ENCODE measurements at places on chromosomes 7 and 10. TPM values are rescaled to one million over a fixed set of nuclear protein-coding genes. Genes with fewer than 3 reads are reported as not detected.

Gene ZNF804B
- 0.06 TPM for polyA plus RNA-seq

GRCh38 chr10:1047937-1048336, 982 bp downstream of the IDI1 start:
- no peak for DNase-seq

Gene SERPINE1
- polyA plus RNA-seq = 3.6 TPM

GRCh38 chr7:37070471-37070870, 346.2 kb upstream of the AOAH start:
- DNase-seq = no peak

Gene GPNMB
- polyA plus RNA-seq = 2.9 TPM

Gene DNAH11
- 4.4 TPM for polyA plus RNA-seq

Gene PRKAG2
- polyA plus RNA-seq = 21.6 TPM

DNA sequence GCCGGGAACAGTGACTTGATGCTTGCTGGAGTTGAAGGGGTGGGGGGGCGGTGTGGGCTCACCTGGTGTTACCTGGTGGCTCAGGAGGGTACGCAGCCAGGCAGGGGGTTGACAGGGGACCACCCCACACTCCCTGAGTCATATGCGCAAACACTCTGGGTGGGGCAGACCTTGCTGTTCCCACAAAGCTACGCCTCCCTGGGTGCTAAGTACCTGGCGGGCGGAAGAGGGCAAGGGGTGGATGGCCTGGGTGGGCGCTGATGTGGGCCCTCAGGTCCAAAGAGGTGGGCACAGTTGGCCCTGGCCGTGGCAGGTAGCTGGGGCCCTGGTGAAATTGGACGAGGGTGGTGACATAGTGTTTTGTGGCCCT, 13.9 kb downstream of the STX1A start:
- DNase-seq = no peak

GRCh38 chr10:16440396-16441133, 3.8 kb downstream of the PTER start:
- DNase-seq = no peak

DNA sequence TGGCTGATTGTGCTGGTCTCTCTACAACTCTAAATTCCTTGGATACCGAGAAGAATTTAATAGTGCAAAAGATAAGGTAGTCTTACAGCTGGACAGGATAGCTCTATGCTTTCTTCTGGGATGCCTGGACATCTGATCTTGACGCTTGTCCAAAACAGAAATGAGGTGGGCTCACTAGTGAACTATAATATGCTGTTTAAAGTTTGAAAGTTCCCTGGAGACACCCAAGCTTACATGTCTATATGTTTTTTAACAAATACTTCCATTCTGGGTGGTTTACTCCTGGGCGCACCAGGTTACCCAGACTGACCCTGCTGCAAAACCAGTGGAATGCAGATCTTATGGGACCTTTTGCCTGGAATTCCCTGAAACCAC, 702.1 kb upstream of the COBL start:
- no peak for DNase-seq

- no peak for DNase-seq
Measured at GRCh38 chr7:70775570-70776156, 356.3 kb upstream of the GALNT17 start.

DNA sequence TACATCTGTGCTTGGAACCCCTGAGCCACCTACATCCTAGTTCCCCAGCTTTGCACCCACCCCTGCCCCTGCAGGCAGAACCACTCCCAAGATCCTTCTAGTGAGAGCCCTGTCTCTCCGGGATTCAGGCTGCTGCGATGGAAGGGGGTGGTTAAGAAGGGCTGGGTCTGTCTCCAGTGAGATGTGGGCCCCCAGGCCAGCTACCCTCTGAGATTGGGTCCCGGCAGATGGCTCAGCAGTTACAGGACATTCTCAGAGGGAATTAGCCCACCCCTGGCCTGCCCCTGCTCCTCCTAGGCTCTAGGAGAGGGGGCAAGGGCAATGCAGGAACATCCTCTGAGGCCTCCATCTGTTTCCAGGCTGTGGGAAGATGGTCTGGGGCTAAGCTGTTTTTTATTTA, 27.7 kb downstream of the SLC29A3 start:
- no peak for DNase-seq

GRCh38 chr7:90411510-90411909, 8.2 kb downstream of the CLDN12 start:
- DNase-seq = no peak

- no peak for DNase-seq
Measured at GRCh38 chr7:2438186-2438585, 34.8 kb downstream of the CHST12 start.

DNA sequence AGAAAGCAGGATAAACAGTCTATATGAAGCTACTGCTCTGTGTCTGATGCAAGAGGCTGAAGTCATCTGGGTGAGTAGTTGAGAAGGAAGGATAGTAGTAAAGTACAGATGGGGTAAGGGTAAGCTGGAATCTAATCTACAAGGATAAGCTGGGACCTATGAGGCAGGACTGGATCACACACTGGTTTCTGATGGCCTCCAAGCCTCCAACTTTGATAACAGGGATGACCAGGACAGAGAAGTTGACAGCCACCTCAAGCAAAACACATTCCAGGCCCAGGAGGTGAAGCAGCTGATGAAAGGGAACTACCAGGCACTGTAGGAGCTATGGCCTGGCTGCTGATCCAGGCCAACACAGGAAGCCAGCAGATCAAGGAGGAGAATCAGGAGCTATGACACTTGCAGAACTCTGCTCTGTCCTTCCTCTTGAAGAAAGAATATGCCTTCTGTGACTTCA, 278.1 kb upstream of the TMEM229A start:
- no peak for DNase-seq

- no peak for DNase-seq
Measured at GRCh38 chr7:130095812-130096211, 25.5 kb downstream of the KLHDC10 start.

DNA sequence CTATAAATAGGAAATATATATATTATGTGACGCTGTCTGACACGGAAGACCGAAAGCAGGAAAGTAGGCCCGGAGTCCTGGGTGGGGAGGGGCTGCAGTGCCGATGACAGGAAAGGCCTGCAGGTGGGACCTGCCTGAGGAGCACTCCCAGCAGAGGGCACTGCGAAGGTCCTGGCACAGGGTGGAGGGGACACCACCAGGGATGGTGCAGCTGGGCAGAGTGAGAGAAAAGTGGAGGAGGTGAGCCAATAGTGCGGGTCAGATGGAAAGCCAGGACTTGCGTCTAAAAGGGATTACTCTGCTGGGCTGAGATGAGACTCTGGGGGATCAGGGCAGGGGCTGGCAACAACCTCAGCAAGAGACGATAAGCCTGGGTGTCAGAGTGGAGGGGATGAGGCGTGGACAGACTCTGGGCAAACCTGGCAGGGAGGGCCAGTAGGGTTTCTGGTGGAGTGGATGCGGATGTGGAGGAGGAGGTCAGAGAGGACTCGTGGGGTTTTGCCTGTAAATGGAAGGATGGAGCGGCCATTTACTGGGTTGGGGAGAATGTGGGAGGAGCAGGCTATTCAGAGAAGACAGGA, 118.2 kb upstream of the ZNF746 start:
- no peak for DNase-seq

GRCh38 chr7:10646194-10646593, 327.5 kb upstream of the PHF14 start:
- DNase-seq = peak; percentile 75

- DNase-seq = no peak
Measured at GRCh38 chr10:78642269-78642816, 426.4 kb upstream of the ZMIZ1 start.

DNA sequence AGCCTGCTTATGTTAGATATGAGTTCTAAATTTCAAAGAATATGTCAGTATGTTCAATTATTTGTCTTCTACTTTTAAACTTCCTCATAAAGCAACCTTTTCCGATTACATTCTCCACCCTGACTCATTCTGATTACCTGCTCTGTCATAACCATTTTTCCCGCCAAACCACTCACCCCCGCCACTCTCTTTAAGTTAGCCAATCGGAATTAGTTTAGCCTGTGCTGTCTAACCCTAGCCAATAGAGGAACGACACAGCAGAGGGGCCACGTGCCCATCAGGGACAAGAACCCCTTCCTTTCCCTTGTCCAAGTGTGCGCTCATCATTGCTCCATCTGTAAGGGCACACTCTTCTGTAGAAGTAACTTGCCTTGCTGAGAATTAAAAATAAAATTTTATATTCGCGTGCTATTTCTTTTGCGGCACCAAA, 91.4 kb downstream of the CCDC71L start:
- no peak for DNase-seq

- DNase-seq = no peak
Measured at GRCh38 chr10:36608866-36609265, 516.5 kb upstream of the ANKRD30A start.

- DNase-seq = no peak
Measured at GRCh38 chr7:107836237-107837144, 33.5 kb upstream of the SLC26A3 start.

- peak; percentile 55 for DNase-seq
Measured at GRCh38 chr10:90911133-90912051, 9.5 kb downstream of the ANKRD1 start.

Gene OR6V1
- polyA plus RNA-seq = not detected

DNA sequence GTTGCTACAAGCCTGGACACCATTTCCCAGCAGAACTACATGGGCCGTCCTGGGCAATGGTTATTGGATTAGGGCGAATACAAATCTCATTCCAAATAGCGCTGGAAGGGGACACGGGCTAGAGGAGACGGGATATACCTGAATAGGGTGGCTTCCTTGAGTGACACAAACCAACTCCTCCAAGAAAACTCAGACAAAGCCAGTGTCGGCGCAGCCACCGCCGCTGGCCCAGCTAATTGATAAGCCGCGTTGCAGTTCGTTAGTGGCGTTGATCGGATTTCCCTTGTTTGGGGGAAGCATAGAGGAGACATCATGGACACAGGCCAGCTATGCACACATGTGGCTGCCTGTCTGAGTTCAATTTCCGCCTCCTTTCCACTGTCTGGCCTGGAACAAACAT, 55.7 kb downstream of the EBF3 start:
- no peak for DNase-seq

DNA sequence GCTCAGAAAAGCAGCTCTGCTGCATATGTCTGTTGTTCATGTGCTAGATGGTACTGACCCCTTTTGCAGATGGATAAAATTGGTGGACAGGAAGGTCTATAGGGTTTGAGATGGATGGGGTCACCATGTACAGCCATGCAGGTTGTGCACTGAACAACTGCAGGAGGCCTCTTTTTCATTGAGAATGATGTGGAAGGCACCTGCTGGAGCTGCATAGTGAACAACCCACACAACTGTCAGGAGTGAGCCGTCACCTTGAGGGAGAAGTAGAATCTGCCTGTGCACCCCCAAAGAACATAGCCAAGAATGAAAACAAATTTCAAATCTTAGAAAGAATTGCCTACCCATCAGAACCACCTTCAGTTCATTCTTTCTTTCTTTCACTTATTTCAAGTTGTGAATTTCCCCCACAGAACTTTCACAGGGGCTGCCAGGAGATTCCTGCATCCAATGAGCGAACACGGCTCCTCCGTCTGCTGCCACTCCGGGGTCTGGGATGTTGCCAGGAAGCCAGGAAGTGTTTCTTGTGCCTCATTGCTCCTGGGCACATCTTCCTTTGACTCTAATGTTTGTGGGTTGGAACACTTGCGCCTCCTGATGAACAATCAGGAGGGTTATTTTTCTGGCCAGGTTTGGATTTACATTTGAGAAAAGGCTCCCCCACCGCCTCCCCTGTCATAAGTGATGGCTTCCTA, 53.7 kb upstream of the DOCK1 start:
- no peak for DNase-seq

DNA sequence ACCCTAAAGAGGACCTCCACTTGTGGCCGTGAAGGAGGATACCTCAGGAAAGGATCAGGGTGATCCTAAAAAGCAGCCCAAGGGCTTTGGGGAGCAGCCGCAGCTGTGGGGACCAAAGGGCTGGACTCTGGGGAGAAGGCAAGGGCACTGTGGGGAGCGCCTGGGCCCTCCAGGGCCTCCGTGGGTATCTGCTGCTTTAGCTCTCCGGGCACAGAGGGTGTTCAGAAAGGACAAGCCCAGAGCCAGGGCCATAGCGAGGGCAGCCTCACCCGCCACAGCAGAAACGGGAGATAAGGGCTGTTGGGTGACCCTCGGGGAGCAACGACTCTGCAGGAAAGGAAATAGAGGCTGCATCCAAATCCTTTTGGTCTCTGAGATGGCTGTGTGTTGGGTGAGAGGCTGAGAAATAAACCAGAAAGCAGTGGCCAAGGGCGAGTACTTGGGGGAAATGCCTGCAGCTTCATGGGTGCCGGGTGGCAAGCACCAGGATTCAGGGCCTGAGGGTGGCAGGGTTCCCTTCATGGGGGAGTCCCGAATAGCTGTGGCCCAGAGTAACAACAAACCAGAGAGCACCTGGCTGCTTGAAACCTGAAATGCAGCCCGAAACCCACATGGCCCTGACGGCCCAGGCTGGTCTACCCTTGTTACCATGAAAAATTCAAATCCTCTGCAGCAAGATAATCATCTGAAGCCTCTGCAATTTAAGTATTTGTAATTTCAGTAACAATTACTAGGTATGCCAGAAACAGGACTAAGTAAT, 95.2 kb downstream of the VIPR2 start:
- no peak for DNase-seq

GRCh38 chr10:93072225-93072712, 1.4 kb upstream of the CYP26A1 start:
- no peak for DNase-seq

DNA sequence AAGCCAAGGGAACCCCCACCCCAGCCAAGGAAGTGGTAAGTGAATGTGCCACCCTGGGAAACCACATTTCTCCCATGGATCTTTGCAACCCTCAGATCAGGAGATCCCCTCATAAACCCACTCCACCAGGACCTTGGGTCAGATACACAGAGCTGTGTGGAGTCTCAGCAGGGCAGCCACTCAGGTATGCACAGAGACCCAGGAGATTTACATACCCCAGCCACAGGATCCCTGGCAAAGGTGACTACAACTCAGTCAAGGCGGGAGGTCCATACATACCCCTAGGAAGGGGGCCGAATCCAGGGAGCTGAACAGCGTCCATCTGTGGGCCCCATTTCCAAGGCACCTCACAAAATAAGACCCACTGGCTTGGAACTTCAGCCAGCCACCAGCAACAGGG, 293.4 kb downstream of the CTNNA3 start:
- DNase-seq = no peak

GRCh38 chr7:137342265-137342664, 1.3 kb downstream of the PTN start:
- no peak for DNase-seq

DNA sequence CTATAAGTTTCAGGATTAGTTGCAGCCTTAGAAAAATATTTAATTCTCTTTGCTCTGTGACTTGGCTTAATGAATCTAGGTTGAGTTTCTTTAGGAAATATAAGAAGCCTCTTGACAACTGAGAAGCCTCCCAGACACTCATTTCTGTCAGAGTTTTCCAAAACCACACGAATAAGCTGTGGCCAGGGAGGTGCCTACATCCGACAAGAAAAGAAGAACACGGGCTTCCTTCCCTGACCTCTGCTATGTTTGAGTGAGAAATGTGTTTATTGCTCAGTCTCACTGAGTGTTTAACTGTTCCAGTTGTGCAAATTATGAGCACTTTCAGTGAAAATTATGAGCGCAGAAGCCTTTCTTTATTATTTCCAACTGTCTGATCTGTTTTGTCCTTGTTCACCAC, 105.0 kb downstream of the TRIL start:
- DNase-seq = no peak

Data from right lung (tissue), 10 donors.